Frontal cortex (tissue), 4 donors: ENCODE measurements at places on chromosomes 16 and 17. TPM values are rescaled to one million over a fixed set of nuclear protein-coding genes. Genes with fewer than 3 reads are reported as not detected.

The CD300H gene
- total RNA-seq: not detected

The TBKBP1 gene
- 13.9 TPM for total RNA-seq

The CLEC3A gene
- under 0.01 TPM for total RNA-seq

The APRT gene
- 15.9 TPM for total RNA-seq

The TUBG1 gene
- 11.4 TPM for total RNA-seq

The CYB5B gene
- total RNA-seq: 49.3 TPM

The CES5A gene
- total RNA-seq: 0.41 TPM

The ACSM2A gene
- not detected for total RNA-seq

The KRTAP9-4 gene
- not detected for total RNA-seq

The SLC2A4 gene
- total RNA-seq: under 0.01 TPM

The MAFG gene
- 13.9 TPM for total RNA-seq

The SDK2 gene
- 6.9 TPM for total RNA-seq

The SLC6A2 gene
- total RNA-seq: under 0.01 TPM
